ENCODE measurements at places on chromosomes 4 and X.

DNA sequence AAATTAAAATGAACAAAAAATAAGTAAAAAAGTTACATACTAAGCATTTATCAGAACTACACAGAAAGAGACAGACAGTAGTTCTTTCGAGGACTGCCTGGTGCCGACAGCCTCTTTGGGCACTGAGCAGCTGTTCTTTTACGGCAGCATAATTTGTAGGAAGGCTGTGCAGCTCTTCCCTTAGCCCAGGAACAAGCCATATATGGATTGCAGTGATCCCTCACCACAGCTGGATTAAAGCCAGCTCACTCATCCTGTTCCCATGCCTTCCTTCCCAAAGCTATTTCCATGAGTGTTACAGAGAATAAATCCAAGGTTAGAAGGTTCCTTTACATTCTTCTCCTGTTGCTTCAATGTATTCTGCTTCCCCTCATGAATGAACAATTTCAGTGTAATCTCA is 71.7 kb downstream of the DDX60L start:
- no peak for DNase-seq

- DNase-seq, result no peak
Measured at GRCh38 chr4:147772056-147772455, 40.2 kb downstream of the ARHGAP10 start.

GRCh38 chrX:77422891-77423648 is 24.1 kb upstream of the FGF16 start:
- DNase-seq, result no peak

DNA sequence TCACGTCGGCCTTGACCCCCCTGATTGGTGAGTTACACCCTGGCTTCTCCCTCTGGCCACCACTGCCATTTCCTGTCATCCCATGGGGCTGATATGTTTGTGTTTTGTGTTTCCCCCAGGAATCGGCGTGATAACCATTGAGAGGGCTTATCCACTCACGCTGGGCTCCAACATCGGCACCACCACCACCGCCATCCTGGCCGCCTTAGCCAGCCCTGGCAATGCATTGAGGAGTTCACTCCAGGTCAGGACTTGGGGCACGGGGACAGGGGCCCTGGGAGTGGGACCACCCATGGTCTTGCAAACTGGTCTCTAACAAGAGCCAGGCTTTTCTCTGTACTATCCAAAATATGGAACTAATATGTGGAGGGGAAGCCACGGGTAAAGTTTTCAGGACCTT is 18.7 kb downstream of the SLC34A2 start:
- no peak for DNase-seq

DNA sequence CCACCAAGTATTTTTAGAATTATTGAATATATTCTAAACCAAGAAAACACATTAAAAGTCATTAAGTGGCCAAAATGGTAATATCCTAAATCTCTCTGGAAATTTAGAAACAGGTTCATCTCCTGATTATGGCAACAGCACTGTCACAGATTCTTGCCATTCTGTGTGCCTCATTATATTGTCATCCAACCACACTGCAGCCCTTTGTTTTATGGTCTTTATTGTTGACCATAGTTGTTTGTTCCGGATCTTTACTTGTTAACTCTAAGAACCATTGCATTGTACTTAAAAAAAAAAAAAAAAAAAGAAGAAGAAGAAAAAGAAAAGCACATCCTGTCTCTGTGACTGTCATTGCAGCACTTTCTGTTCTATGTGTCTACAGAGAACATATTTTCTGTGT is 822.1 kb upstream of the ADGRL3 start:
- DNase-seq, result no peak

GRCh38 chrX:2351321-2351720 is 149.5 kb downstream of the DHRSX start:
- DNase-seq, result no peak

GRCh38 chr4:8118035-8118434 is 40.6 kb downstream of the ABLIM2 start:
- DNase-seq, result no peak

GRCh38 chr4:55758570-55758969 is 61.0 kb upstream of the EXOC1L start:
- DNase-seq, result no peak

DNA sequence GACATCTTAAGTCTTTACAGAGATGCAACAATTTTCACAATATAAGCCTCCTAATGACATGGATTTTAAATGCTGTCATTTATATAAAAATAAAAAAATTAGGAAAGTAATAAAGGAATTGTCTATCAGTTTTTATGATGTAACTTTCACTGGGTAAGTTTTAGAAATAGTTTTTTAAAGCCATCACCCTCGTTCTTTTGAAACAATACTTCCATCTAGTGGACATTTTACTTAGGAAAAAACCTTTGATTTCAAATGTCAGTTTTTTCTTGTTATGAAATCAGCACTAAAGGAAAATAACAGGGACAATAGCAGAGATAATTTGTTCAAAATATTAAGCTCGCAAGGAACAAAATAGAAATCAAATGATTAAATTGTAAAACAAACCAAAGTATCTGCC is 24.3 kb upstream of the NDNF start:
- DNase-seq, result no peak

DNA sequence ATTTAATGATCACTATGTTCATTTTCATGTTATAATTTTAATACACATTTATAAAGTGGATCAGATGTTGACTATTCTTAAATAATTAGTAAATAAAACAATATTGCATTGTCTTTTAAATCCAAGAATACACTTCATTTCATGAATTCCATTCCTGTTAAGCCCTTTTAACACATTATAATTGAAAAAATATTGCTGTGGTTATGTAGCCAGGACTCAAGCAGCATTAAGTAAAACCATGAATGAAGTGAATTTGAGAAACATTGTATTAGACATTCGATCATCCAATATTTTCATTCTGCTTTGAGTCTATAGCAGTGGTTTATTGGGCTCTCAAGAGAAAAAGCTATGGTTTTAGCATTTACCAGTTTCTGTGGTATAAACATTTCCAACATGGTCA is 94.2 kb upstream of the RAPGEF2 start:
- DNase-seq, result no peak

GRCh38 chr4:88005076-88005475 is 2.4 kb upstream of the PKD2 start:
- DNase-seq, result no peak

GRCh38 chr4:2836391-2836859 is 7.2 kb upstream of the ADD1 start:
- DNase-seq, result no peak

GRCh38 chrX:97482666-97483300 is 599.1 kb downstream of the RPA4 start:
- DNase-seq, result no peak

GRCh38 chr4:153577053-153577452 is 107.0 kb upstream of the TLR2 start:
- DNase-seq, result no peak

Data from stimulated activated CD4-positive, alpha-beta T cell treated with anti-CD3 and anti-CD28 coated beads, TNF-alpha, amount 100 ng/mL, for 4 hours (primary cell).